ENCODE measurements at places on chromosomes 2 and 18.

DNA sequence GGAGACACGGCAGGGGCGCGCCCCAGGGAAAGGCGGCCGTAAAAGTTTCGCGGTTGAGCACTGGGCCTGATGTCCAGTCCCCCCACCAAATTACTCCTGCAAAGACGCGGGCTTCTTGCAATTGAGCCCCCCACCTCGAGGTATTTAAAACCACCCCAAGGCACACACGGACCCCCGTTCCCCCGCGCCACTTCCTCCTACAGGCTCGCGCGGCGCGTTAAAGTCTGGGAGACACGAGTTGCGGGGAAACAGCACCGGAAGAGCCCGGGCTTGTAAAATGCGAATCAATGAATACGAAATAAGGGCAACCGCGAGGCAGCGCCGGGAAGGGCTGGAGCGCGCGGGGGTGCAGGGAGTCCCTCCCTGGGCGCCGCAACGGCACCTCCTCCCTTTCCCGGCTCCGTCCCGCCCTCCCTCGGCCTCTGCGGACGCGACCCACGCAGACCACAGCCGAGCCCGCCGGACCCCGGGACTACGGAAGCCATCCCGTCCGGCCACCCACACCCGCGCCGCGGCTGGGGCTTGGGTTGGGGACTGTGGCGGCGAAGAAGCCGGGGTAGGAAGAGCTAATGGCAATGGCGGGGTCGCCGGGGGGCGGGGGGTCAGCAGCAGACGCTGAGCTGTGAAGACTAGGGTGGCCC lies 918 bp upstream of the NETO1 start:
- DNase-seq, result no peak

DNA sequence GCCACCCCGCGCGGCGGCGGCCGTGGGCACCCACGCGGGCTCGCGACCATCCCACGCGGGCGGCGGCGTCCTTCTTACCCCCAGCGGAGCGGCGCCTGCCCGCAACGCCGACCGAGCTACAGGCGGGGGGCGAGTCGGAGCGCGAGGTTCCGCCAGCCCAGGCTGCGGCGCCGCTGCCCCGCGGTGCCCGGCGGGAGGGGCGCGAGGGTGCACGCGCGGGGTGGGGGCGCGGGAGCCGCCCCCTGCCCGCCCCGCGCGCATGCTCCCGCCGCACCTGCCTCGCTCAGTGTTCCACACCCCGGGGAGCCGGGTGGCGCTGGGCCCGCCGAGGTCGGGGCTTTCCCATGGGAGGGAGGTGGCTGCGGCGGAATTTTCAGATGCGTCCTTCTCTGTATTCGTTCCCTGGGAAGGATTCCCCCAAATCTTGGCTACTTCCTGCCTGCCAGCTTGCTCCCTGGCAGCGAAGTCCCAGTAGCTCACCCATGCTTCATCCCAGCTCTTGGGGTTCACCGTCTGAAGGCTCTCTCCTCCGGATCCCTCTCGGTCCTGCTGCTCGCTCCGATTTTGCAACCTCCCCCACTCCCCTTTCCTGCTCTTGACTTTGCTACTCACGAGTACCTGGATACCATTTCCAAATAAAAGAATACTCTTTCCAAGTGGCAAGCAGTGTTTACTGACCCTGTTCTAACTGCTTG lies at the start of gene L3MBTL4:
Gene L3MBTL4 (minus strand): TSS at position 189 of the 695 bp plus-strand sequence. CDS start 103,286 bp downstream, outside the sequence.
- no peak for DNase-seq

- DNase-seq, result peak; percentile 14
Measured at GRCh38 chr2:68750592-68751396, 16.2 kb downstream of the ARHGAP25 start.

- DNase-seq, result no peak
Measured at GRCh38 chr2:40228310-40228709, 223.6 kb downstream of the SLC8A1 start.

- DNase-seq, result no peak
Measured at GRCh38 chr2:13524492-13524891, 807.8 kb downstream of the TRIB2 start.

DNA sequence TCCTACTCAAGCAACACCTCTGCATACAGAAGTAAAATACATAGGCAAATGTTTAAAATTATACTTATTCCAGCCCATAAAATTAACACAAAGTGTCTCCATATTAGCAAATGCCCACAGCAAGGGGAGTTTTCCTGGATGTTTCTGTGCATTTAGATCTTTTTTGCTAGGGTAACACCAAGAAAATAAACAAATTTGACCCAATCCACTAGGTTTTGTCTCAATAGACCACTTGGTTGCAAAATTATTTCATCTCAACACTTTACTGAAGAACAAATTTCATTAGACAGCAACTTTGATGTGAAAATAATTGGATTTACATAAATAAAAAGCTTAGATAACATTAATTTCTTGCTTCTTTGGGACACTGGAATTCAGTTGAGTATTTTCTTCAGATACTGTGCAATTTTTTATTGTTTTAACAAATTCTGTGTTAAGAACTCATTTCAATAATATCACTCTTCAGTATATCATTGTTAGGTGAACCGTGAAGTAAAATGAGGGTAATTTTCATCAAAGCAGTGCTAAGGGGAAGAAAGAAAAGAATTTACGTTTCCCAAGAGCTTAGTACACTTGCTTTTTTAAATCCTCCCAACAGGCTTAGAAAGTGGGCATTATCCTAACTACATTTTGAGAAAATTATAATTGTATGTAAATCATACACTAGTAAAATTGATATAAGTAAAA lies 133.5 kb upstream of the TTC39C start:
- DNase-seq, result no peak

GRCh38 chr18:21255211-21255610 lies 13.2 kb downstream of the GREB1L start:
- no peak for DNase-seq

GRCh38 chr2:151996243-151997003 lies 102.4 kb downstream of the CACNB4 start:
- no peak for DNase-seq

GRCh38 chr2:97651114-97651513 lies 5.3 kb downstream of the COX5B start:
- no peak for DNase-seq

All from NCI-H1417 treated with DMSO at 0.1 percent for 48 hours (cell line).